Nephron progenitor cell (in vitro differentiated cells): ENCODE measurements at places on chromosomes 5 and 9.
A peak's percentile ranks its signal among the peaks of the same experiment; 100 is the strongest.

DNA sequence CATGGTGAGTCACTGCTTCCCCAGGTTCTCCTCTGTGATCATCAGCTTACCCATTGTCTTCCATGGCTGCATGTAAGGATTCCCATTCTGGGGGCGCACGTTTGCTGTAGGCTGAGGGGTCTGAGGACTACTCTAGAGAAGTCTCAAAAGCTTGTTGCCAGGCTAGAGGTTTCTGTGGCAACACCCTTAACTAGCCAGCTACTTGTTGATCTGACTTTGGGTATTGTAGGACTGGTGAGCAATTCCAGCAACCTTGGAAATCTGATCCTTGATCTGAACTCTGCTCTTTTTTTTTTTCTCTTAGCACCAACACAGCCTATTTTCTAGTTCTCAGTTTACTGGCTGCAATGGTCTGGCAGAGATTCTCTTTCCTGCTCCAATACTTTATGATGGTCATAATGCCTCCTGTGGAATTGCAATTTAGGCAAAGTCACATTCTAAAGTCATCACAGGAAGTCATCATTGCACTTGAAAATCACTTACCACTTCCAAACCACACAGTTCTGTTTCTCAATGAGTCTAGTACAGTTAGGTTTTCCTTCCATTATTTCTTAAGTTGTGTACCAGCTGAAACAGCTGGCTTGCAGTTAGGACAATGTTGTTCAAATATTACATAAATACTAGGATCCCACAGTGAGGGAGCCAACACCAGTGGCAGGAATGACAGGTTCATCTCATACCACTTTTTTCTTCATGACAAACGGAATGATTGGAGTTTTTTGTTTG is 110.3 kb downstream of the SLC12A2 start:
- no peaks in the 10 kb centered on the region for H3K27me3 ChIP-seq
- peaks cover 13% of the 10 kb centered on the region for H3K4me1 ChIP-seq
- H3K4me3 ChIP-seq = no peak overlapping the region
- peak overlapping the region; percentile 64 for H3K27ac ChIP-seq

DNA sequence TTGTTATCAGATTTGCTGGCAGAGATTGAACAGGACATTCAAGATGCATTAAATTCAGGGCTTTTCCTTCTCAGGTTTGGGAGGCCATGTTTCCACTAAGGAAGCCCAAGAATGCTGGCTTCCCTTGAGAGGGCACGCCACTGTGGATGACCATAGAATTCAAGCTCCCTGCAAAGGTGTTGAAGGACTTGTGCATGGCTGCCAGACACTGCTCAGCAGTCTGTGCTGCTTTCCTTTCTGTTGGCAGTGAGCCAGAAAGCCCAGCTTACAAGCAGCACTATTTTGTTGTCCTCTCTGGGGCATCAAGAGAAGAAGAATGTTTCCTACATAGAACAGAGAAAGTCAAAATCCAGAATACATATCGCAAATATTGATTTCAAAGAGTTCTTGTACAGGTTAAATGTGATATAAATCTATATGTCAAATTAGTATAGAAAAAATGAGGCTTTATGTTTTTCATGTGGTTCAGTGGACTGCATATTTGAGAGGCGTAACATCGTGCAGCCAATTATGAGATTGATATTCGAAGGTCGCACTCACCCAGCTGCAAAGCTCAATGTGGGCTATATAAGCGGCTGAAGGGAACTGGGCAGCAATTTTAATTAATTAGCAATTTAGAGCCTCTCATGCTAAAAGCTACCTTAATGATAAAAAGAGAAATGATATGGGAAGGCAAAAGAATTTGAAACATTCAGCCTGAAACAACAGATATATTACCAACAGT is 103.1 kb upstream of the ISL1 start:
- no peaks in the 10 kb centered on the region for H3K36me3 ChIP-seq
- no peak overlapping the region for H3K27ac ChIP-seq
- DNase-seq = no peak
- peaks cover 4% of the 10 kb centered on the region for H3K27me3 ChIP-seq

DNA sequence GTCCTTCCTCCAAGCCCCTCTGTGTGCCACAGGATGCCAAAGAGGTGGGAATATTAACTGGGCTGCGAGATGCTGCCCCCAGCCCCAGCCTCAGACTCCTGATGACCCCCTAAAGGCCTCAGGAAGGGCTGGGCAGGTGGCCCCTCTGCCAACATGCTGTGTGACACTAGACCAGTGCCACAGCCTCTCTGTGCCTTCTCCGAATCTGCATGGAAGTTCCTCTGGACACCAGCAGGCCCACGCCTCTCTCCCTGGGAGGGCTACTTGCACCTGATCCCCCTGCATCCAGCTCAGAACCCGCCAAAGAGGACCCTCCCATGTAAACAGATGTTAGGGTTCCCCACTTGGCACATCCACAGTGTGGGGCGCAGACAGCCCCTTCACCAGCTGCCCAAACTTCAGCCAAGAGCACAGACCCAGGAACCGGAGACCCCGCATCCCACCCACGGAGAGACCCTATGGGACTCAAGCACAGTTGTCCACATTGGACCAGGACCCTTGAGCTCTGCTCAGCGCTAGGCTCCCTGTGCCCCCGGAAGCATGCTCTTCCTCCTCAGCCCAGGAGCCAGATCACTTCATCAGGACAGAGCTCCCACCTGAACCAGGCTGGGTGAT is 91.6 kb upstream of the LMX1B start:
- DNase-seq = no peak
- no peaks in the 10 kb centered on the region for H3K36me3 ChIP-seq
- H3K4me1 ChIP-seq = peaks cover 95% of the 10 kb centered on the region
- H3K27ac ChIP-seq = no peak overlapping the region
- no peak overlapping the region for H3K4me3 ChIP-seq

DNA sequence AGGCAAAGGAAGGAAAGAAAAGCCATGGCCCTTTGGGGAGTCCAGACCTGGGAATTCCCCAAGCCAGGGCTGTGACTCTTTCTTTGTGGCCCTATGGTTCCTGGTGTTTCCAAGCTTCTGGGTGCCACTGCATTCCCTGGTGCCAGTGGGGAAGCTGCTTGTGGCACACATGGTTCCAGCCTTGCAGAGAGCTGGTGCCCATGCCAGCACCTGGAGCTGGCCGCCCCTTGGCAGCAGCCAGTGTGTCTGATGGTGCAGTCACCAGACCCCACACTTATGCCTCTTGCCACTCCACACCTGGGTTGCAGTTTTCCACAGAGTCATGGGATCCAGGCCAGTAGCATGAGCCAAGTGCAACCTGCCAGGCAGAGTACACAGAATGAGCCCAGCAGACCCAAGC is 1495.3 kb upstream of the NUDT12 start:
- no peaks in the 10 kb centered on the region for H3K36me3 ChIP-seq
- H3K4me3 ChIP-seq = no peak overlapping the region
- H3K4me1 ChIP-seq = no peaks in the 10 kb centered on the region

DNA sequence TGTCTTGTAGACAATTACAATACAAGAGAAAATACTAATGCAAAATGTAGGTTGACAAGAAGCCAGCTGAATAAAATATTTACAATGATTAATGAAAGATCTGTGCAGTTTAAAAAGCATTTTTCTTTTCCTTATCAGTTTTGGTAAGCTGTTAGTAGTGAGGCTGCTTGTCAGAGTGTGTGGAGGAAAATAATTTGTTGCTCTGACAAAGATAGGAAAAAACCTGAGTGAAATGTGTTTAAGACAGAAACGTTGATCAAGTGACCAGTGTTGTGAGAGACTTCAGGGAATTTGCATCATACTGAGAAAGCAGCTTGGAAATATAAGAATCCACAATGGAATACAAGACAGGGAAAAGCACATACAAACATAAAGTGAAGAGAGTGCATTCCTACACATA is 360.3 kb upstream of the CDH18 start:
- no peaks in the 10 kb centered on the region for H3K4me1 ChIP-seq
- H3K27me3 ChIP-seq = no peaks in the 10 kb centered on the region
- no peak overlapping the region for H3K27ac ChIP-seq
- DNase-seq = no peak
- H3K4me3 ChIP-seq = no peak overlapping the region
- no peaks in the 10 kb centered on the region for H3K36me3 ChIP-seq

GRCh38 chr9:77830618-77831285 is 182.6 kb upstream of the GNA14 start:
- H3K4me3 ChIP-seq = no peak overlapping the region
- H3K27me3 ChIP-seq = no peaks in the 10 kb centered on the region
- peaks cover 4% of the 10 kb centered on the region for H3K4me1 ChIP-seq
- no peak for DNase-seq
- H3K27ac ChIP-seq = no peak overlapping the region
- no peaks in the 10 kb centered on the region for H3K36me3 ChIP-seq

GRCh38 chr5:74361406-74362358 is 278.8 kb downstream of the ENC1 start:
- no peaks in the 10 kb centered on the region for H3K27me3 ChIP-seq
- H3K4me1 ChIP-seq = peaks cover 37% of the 10 kb centered on the region
- no peaks in the 10 kb centered on the region for H3K36me3 ChIP-seq
- H3K27ac ChIP-seq = no peak overlapping the region

GRCh38 chr5:82031220-82032119 is 59.6 kb downstream of the ATG10 start:
- peaks cover 7% of the 10 kb centered on the region for H3K4me1 ChIP-seq
- no peak overlapping the region for H3K4me3 ChIP-seq
- peaks cover 6% of the 10 kb centered on the region for H3K36me3 ChIP-seq
- peak overlapping the region; percentile 73 for H3K27ac ChIP-seq

DNA sequence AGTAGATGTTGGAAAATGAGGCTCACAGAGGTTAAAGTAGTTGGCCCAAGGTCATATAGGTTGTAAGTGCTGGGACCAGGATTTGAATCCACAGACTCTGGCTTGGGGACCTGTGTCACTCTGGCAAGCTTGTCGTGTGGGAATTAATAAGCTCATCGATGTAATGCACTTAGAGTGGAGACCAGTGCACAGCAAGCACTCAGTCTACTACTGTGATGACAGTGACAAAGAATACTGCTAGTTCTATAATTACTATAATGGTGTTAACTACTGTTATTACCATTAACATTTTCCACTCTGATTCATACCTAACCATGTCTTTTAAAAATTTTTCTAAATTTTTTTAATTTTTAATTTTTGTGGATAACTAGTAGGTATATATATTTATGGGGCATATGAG is 12.8 kb downstream of the PAM start:
- H3K4me1 ChIP-seq = peaks cover 20% of the 10 kb centered on the region
- no peaks in the 10 kb centered on the region for H3K27me3 ChIP-seq
- no peak overlapping the region for H3K4me3 ChIP-seq
- peaks cover 16% of the 10 kb centered on the region for H3K36me3 ChIP-seq

DNA sequence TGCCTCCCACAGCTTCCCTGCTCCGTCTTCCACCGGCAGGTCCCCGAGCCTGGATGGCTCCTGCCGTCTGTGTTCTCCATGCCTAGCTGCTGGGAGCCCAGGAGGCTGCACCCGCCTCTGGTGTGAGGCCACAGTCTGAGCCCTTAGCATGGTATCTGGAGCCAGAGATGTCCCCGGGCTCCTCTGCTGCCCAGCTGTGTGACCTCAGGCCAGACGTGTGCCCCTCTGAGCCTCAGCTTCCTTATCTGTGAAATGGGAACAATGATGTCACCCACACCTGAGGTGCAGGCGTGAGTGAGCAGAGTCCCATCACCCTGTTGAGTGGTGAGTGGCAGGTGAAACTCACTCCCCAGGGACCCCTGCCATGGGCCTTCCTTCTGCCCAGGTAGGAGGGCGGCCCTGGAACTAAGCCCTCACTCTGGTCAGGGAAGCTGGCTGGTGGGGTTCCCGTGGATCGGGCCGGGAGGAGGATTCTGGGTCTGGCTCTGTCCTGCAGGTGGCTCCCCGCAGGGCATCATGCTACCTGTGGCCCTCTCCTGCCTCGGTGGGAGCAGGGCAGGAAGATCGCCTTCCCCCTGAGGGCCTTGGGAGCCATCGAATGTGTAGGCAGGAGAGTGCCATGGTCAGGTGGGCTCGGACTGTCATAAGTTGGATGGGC is 239.0 kb downstream of the PBX3 start:
- peaks cover 10% of the 10 kb centered on the region for H3K4me1 ChIP-seq
- DNase-seq = no peak
- H3K27me3 ChIP-seq = peaks cover 8% of the 10 kb centered on the region
- no peak overlapping the region for H3K27ac ChIP-seq
- H3K36me3 ChIP-seq = no peaks in the 10 kb centered on the region

DNA sequence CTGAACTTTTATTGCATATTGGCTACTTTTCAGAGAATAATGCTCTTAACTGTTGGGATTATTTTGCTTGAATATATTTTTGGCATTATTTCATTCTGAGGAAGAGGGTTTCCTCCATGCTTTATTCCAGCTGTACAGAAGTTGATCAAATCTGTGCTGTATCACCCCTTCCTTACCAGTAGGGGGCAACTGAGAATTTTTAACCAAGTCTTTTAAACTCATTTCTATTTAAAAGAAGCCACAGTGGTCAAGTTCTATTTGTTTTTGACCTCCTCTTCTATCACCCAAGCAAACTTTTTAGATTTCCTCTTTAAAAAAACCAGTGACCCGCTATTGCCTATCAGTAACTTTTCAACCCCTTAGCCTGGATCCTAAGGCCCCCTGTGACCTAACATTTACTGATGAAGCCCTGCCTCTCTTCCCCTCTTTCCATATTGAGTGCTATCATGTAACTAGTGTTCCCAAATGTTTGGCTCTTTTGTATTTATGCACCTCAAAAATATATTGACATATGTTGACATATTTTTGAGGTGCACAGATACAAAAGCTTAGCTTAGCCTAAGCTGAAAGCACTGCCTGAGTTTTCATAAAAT is 80.6 kb downstream of the FBXO4 start:
- H3K4me1 ChIP-seq = no peaks in the 10 kb centered on the region
- H3K36me3 ChIP-seq = no peaks in the 10 kb centered on the region
- DNase-seq = no peak
- H3K4me3 ChIP-seq = no peak overlapping the region
- no peak overlapping the region for H3K27ac ChIP-seq
- H3K27me3 ChIP-seq = no peaks in the 10 kb centered on the region

GRCh38 chr5:66144834-66145390 is 812 bp downstream of the SREK1 start:
- DNase-seq = peak; percentile 55
- peaks cover 27% of the 10 kb centered on the region for H3K4me1 ChIP-seq
- peak overlapping the region; percentile 100 for H3K27ac ChIP-seq
- H3K36me3 ChIP-seq = peaks cover 35% of the 10 kb centered on the region
- peak overlapping the region; percentile 95 for H3K4me3 ChIP-seq
- H3K27me3 ChIP-seq = peaks cover 9% of the 10 kb centered on the region

GRCh38 chr9:137252555-137253506 is 1.7 kb downstream of the STPG3 start:
- peak overlapping the region; percentile 60 for H3K4me3 ChIP-seq
- H3K4me1 ChIP-seq = peaks cover 49% of the 10 kb centered on the region
- no peaks in the 10 kb centered on the region for H3K27me3 ChIP-seq

DNA sequence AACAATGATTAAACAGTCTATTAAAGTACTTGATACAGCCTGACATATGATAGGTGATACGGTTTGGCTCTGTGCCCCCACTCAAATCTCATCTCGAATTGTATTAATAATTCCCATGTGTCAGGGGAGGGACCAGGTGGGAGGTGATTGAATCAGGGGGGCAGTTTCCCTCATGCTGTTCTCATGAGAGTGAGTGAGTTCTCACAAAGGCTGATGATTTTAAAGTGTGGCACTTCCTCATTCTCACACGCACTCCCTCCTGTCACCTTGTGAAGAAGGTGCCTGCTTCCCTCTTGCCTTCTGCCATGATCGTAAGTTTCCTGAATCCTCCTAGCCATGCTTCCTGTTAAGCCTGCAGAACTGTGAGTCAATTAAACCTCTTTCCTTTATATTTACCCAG is 40.1 kb upstream of the TARS1 start:
- no peak overlapping the region for H3K4me3 ChIP-seq
- H3K36me3 ChIP-seq = no peaks in the 10 kb centered on the region
- no peaks in the 10 kb centered on the region for H3K27me3 ChIP-seq
- no peak overlapping the region for H3K27ac ChIP-seq
- no peak for DNase-seq
- H3K4me1 ChIP-seq = no peaks in the 10 kb centered on the region

GRCh38 chr9:13485068-13485596 is 205.6 kb upstream of the MPDZ start:
- peaks cover 28% of the 10 kb centered on the region for H3K4me1 ChIP-seq
- H3K4me3 ChIP-seq = no peak overlapping the region
- H3K27me3 ChIP-seq = no peaks in the 10 kb centered on the region
- DNase-seq = no peak
